ENCODE measurements at places on chromosomes 1 and 21.

GRCh38 chr1:5119366-5120234 lies 465.2 kb downstream of the AJAP1 start:
- no peak for DNase-seq

DNA sequence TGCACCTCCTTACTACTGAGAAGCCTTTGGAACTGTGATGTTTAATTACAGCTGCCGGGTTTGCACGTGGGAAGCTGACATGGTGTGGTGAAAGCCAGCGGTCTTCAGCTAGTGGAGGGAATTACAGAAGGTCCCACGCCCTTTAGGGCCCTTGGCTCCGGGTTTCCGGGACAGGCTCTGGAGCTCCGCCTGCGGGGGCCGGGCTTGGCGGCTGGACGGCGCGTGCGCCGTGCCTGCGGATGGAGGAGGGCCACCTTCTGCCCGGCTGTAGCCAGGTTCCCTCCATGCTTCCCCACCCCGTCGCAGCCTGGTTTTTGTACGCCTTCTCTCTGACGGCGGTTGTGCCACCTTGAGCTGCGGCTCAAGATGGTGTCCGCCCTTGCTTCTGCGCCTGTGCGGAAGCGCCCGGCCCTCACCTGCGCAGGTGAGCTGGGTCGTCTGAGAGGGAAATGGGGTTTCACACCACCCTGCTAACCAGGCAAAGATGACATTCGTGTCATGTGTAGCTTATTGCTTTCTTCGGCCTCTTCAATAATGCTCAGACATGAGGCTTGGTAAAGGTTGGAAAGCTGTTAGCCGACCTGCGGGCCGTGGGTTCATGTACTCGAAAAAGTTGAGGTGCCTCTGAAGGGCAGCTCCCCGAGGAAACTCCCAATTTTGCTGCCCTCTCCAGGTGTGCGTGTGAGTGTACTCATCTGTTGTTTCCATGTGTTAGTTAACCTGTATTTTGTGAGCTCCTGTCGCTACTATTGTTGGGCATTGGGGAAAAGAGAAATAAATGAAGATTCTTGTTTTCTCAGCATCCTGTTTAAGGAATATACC lies 36.6 kb upstream of the OPRD1 start:
- DNase-seq: peak; percentile 40

- DNase-seq: no peak
Observed at GRCh38 chr1:157203166-157203565, 65.0 kb upstream of the ETV3 start.

- DNase-seq: no peak
Observed at GRCh38 chr1:179327196-179327595, 33.6 kb downstream of the SOAT1 start.

GRCh38 chr1:169100208-169100607 lies 6.3 kb upstream of the ATP1B1 start:
- DNase-seq: no peak

DNA sequence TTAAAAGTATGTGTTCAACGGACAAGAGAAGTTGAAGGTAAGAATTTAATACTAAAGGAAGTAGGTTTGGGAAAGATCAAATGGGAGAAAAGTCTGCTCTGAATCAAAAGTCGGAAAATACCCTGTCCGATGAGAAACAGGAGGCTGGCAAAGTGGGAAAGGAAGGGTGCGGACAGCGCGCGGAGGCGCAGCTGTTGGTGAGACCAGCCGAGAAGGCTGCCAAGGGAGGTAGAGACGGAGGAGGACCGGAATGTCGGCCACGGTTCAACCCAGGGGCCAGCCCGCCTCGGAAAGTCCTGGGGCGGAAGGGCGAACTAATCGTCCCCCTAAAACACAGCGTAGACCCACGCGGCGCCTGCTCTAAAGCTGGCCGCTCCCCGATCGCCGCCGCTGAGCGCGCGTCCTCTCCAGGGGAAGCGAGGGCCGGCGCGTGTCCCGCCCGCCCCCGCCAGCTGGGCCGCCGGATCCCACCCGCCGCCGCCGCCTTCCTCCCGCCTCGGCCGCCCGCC lies 639 bp upstream of the SPATA1 start:
- DNase-seq: no peak

GRCh38 chr1:109113590-109114341 lies at the start of gene ELAPOR1:
TSS of gene ELAPOR1 (plus strand) at chr1:109114115. CDS start at chr1:109114184, 69 bp downstream.
- DNase-seq: peak; percentile 83

DNA sequence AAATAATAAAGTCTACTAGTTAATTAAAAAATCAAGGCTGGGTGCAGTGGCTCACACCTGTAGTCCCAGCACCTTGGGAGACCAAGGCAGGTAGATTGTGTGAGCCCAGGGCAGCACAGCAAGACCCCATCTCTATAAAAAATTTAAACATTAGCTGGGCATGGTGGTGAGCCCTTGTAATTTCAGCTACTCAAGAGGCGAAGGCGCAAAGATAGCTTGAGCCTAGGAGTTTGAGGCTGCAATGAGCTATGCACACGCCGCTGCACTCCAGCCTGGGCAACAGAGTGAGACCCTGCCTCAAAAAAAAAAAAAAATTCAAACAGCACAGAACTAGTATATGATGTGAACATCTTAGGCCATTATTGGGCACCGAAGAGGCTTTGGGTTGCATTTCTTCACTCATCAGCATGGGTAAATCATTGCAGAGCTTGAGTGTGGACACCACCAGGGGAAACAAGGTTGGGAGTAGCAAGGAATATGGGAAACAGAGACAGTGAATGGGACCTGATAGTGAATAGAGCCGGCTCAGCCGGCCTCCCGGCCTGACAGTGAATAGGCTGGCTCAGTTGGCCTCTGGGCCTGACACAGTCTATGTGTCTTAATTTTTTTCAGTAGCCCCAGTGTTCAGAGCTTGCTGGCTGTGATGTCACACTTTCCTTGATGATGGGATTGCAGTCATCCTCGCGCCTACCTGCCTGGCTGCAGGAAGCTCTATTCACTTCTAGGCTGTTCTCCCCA lies 89.1 kb upstream of the ERRFI1 start:
- DNase-seq: no peak

- no peak for DNase-seq
Observed at GRCh38 chr1:235597867-235598553, 51.6 kb downstream of the GNG4 start.

DNA sequence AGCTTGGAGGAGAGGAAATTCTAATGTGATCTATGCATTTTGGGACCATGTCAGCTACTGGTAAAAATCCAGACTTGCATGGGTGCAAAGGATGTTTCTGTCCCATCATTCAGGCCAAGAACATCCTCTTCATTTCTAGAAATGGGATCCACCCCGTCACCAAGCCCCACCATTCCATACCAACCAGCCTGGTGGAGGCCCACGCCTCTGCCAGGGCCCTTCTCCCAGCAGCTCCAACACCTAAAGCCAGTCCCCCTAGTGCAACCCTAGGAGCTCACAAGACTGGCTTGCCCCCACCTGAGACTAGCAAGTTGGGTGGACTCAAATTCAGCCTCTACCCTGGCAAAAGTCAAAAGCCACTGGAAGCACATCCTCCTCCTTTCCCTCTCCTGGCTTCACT lies 1.9 kb downstream of the ARHGEF11 start:
- no peak for DNase-seq

- no peak for DNase-seq
Observed at GRCh38 chr1:200980873-200981272, 42.6 kb downstream of the KIF21B start.

GRCh38 chr21:43645136-43645891 lies 14.0 kb downstream of the HSF2BP start:
- no peak for DNase-seq

DNA sequence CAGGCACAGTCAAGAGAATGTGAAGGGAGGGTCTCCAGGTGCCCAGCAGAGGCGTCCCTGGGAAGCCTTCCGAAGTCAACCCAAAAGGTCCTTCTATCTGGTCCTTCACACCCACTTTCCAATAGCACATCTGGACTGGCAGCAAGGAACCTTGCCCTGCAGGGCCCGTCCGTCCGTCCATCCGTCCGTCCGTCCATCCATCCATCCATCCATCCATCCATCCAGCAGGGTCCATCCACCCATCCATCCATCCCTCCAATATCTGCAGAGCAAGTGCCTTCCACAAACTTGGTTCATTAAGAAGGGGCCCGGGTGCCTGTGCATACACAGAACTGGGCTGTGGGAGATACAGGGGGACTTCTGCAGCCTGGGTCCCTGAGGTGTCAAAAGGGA lies 31.6 kb downstream of the SLC45A1 start:
- DNase-seq: no peak

GRCh38 chr1:22738069-22738435 lies 27.4 kb downstream of the EPHB2 start:
- DNase-seq: no peak

GRCh38 chr1:155719703-155720102 lies 30.8 kb downstream of the DAP3 start:
- no peak for DNase-seq

GRCh38 chr21:41744028-41744930 lies 22.6 kb downstream of the RIPK4 start:
- no peak for DNase-seq

DNA sequence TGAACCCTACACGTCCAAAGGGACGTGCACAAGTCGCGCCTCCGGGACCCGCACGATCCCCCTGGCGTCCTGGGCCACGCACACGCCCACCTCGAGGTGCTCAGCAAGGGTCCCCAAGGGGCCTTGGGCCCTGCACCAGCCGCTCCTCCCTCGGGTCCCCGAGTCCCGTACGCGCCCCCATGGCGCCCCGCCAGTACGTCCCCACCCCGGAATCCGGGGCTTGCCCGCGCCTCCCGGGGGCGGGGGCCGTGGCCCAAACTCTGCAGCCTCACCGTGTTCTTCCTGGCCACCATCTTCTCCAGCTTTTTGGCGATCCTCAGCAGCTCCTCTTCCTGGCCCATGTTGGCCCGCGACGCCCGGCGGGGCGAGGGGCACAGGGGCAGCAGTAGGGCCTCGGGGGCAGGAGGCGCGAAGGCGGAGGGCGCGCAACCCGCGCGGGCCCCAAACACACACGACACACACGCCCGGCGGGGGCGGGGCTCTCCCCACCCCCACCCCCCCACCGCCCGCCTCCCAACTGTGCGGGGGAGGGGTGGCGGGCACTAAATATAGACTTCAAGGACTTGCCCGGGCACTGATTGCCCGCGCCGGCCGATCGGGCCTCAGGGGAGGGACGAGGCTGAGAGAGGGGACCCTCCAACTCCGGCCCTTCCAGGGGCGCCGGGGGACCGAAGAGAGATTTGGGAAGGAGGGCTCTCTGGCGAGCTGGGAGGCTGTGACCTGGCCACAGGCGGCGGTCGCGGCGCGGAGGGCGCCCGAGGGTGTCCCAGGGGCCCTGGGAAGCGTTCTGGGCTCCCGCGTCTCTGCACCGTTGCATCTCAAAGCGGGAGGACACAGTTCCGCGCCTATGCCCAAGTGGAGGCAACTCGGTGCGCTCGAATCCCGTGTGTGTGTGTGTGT lies at the start of gene TCEA3:
Gene TCEA3, minus strand, starts transcription at position 456 of the 900 bp plus-strand sequence. Its CDS starts 115 bp downstream, at position 341.
- DNase-seq: no peak

DNA sequence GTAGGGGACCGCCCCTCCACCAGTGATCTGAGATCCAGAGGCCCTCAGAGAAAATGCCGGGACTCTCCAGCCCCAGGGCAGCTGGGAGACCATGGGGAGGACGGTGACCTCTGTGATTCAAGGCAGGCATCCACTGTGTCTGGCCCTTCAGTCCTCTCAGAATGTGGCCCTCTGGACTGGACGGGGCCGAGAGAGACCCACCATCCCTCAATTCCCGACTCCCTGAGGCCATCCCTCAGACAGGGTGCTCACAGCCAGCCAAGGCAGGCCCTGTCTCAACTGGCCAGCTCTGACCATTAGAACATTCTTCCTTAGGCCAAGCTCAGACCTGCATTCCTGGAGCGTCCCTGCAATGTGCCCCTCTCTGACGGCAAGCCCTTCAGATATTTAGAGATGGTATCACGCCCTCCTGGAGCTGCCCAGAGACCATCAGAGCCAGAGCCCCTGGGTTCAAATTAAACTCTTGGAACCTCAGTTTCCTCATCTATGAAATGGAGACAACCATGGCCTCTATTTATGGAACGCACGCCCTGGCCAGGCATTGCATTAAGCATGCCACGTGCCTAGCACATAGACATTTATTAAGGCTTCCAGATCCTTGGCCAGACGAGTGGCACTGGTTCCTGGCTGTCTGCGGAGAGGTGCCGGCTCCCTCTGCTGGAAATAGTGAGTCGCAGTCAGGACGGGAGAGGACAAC lies 9.6 kb upstream of the EPS8L3 start:
- DNase-seq: peak; percentile 18

DNA sequence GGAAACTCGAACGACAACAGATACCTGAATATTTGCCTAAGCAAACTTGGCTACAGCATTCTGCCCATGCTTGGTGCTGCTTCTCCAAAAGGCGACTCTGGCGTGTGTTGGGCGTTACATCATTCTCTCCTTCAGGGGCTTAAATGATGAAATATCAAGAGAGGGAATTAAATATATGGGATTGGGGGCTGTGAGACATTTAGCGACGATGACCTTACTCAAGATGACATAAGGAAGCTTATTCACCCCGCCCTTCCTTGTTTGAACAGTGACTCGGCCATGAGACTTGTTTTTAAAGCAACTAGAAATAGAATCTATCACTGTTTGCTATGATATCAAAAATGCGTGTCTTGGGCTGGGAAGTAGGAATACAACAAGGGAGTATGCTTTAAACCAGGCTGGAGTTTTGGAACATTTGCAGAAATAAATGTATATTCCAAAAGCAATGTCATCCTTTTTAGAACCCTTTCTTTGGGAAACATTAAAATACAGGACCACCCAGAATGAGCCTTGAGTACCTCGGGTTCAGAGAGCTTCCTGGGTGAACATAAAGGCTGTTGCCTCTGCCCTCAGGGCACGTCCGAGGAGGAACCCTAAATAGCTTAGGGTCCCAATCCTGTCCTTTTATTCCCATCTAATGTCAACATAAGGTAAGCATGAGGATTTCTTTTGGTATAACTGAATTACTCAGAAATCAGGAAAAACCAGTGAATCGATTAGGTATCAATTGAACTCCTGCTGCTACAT lies 123.3 kb upstream of the SLC45A1 start:
- no peak for DNase-seq

- no peak for DNase-seq
Observed at GRCh38 chr1:245458234-245458633, 303.4 kb downstream of the KIF26B start.

DNA sequence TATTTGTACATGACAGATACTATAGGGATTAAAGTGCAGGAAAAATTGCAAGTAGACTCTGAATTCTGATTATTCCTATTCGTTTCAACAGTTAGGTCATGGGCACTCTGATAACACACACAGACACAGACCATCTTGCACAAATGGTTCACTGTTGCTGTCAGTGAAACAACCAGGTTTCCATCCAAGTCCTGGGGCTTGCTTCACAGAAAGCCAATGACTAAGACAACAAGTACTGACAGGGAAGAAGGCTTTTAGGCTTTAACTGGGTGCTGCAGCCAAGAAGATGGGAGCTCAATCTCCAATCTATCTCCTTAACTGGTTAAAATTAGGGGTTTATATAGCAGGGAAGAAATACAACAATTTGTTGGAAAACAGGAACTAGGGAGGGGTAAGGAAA lies 57.6 kb downstream of the RIMS3 start:
- no peak for DNase-seq

GRCh38 chr1:172567720-172568119 lies 34.8 kb downstream of the SUCO start:
- DNase-seq: no peak

- DNase-seq: no peak
Observed at GRCh38 chr21:22582026-22582425, 1583.8 kb downstream of the NCAM2 start.

- DNase-seq: no peak
Observed at GRCh38 chr1:224080115-224080774, 33.7 kb upstream of the FBXO28 start.
